ENCODE measurements at places on chromosomes 3 and 15.
A peak's percentile ranks its signal among the peaks of the same experiment; 100 is the strongest.

DNA sequence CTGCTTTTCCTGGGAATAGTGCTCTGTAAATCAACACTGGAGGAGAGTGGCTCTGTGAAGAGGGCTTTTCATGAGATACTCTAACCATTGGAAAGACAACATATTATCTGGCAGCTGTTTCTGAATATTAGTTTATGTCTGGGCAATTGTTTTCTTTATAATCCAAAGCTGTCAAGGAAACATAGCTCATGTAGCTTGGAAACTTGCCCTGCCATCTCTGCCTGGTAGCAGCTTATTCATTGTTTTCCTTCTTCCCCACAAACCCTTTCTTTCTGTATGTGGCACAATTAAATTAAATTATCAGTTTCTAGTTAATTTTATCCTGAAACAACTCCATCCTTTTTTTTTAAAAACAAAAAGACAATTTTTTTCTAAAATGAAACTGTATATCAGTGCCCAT, 160.0 kb downstream of the EDEM1 start:
- DNase-seq: no peak

DNA sequence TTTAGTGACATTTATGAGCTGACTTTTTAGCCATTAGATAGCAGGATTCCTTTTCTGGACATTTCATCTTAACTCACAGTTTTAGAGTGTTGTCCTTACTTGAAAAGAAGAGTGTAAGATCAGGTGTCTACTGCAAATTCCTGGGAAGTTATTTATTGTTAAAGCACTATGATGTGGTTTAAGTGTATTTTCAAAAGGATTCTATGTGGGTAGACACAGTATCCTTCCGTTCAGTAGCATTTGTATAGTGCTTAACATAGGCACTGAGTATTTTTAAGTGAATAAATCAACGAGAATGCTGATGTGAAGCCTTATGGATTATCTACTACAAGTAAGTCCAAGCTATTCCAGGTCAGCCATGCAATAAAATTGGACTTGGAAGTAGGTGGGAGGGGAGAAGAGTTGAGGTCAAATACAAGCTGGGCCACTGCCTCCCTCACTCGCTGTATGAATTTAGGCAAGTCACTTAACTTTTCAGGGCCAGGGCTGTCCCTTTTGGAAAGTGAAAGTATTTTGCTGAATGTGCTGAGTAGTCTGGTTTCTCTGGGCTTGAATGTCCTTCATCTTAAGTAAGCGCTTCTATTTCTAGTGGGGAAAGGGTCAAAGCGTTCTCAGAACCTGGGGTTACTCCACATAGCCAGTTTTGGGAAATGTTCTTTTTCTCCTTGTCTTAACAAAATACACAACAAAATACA, 48.6 kb downstream of the GAP43 start:
- DNase-seq: no peak

GRCh38 chr3:178669022-178669601, 132.9 kb downstream of the KCNMB2 start:
- DNase-seq: no peak

- no peak for DNase-seq
Measured at GRCh38 chr3:89783341-89783927, 676.0 kb downstream of the EPHA3 start.

DNA sequence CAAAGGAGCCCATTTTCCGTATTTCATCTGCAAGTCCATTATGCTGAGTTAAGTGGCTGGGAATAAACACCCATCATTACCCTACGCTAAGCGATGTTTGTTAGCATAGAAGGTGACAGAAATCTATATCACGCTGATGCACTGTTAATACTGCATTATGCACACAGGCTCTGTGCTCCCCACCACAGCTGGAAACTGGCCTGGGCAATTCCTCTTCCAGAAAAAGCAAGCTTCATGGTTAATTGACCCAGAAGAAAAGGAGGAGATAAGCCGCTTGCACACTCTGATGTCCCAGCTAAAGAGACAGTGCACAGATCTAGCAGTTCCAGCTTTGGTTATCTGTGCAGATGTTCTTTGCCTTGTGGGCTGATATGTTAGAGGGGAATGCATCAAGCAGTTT, 232.6 kb downstream of the NTRK3 start:
- no peak for DNase-seq

DNA sequence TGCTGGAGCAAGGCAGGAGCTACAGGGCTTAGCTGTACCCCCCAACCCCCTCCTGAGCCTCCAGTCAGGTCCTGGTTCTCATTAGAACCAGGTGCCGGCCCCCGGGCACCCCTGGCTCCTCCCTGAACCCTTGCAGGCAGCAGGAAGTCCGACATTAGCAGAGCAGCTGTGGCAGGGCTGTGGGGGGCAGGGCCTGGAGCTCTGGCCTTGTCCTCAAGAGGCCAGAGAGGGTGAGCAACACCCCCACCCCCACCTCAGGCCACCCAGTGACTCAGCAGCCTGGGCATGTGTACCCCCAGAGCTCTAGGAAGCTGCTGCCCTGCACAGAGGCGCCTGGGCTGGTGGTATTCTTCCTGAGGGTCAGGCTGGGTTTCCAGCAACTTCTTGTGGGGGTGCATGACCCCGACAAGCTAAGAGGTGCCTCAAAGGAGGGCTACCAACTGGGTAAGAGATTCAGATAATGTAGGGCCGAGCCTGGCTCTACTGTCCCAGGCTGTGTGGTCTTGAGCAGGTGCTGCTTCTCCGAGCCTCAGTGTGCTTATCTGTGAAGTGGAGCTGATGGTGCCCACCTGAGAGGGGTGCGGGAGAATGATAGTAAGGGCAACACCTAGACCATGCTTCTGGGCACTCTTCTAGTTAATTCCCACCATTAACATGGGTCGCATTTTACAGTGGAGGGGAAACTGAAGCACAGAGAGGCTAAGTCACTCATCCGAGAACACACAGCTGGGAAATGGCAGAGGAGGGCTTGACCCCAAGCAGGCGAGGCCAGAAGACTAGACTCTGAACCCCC, 16.0 kb downstream of the H1-8 start:
- no peak for DNase-seq

DNA sequence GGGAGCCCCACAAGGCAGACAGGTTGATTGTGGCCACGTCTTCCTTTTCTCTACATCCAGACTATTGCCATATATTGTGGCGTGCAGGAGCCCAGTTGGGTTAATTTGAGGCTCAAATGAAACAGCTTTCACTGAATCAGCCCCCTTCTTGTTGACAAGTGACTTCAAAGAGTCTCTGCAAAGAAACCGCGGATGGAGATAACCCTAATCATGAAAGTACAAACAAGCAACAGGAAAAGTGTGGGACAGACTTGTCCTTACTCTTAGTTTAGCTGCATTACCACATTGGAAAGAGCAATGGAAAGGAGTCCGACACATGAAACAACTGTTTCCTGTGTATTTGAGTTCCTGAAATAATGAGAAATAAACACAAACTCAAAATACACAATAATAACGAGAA, 3.3 kb downstream of the TMEM40 start:
- no peak for DNase-seq

DNA sequence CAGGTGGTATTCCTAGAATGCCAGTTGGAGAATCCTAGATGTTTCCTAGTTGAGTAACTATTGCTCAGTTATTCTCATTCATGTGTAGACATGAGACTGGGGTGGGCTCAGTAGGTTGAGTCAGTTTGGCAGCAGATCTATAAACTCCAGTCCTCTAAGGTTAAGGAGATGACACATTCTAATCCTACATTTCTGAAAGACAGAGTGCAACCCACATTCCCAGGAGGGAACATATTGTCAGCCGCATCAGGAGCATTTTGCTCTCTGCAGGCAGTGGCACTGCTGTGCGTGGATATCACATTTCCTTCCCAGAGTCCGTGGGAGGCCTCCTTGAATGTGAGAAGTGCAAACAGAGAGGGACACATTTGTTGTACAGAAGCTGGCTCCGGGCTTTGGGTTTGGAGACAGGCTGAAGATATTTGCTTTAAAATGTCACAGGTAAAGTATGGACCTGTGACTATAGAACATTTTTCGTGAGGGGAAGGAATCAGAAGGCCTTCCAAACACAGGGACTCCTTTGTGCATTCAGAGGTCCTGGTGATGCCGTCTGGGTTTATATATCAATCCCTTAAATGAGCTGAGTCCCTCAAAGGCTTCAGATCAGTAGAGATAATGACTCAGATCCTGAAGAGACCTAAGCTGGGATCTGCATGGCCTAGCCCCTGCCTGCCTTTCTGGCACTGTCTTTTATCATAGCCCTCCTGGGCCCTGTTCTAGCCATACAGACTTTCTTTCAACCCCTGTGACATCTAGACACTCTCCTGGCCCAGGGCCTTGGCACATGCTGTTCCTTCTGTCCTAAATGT, 156.5 kb downstream of the CADPS start:
- DNase-seq: no peak

GRCh38 chr3:144865948-144866347, 894.3 kb downstream of the DIPK2A start:
- DNase-seq: no peak

- no peak for DNase-seq
Measured at GRCh38 chr15:35444557-35445204, 101.3 kb downstream of the DPH6 start.

- DNase-seq: no peak
Measured at GRCh38 chr3:140403079-140403478, 274.8 kb upstream of the TRIM42 start.

DNA sequence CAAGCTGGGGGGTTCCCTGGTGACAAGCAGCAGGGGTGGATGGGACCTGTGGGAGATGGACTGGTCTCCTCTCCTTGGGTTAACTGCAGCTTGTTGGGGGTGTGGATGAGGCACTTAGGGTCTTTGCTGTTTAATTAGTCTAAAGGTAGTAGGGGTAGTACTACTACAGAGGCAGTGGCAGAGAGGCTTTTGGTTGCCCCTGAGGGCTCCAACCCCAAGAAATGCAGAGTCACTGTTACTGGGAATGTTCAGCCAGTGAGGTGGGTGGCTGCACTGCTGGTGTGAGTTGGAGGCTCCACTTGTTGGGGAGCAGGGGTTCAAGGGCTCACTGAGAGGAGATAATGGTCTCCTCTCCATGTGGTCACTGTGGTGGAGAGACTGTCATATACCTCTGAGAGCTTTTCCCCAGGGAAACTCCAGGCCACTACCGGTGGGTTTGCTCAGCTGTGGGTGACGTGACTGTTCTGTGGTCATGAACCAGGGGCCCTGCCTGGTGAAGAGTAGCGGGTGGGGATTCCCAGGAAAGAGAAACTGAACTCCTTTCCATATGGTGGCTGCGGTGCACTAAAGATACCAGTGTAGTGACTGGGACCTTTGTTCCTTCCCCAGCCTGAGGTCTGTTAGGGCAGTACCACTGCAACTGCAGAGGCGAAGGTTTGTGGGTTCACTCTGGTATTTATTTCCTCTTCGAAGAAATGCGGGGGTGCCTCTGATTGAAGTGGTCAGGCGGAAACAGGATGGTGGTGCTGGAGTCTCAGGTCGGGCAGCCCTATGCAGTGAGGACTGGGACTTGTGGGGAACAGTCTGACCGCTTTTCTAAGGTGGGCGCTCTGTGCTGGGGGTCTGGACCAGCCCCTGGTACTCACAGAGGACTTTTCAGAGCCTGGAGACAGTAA, 68.9 kb upstream of the TNFSF10 start:
- DNase-seq: peak; percentile 90

- no peak for DNase-seq
Measured at GRCh38 chr3:106829206-106829605, 548.0 kb upstream of the CCDC54 start.
